ENCODE measurements at places on chromosomes 13 and 19.

DNA sequence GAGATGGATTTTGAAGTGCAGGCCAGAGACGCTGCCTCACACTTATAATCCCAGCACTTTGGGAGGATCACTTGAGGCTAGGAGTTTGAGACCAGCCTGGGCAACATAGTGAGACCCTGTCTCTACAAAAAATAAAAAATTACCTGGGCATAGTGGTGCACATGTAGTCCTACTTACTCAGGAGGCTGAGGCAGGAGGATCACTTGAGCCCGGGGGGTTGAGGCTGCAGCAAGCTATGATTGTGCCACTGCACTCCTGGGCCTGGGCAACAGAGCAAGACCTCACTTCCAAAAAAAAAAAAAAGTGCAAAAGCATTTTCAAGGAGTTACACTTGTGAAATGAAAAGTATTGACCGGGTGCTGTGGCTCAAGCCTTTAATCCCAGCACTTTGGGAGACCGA lies 27.6 kb upstream of the FBXO17 start:
- DNase-seq, result no peak

DNA sequence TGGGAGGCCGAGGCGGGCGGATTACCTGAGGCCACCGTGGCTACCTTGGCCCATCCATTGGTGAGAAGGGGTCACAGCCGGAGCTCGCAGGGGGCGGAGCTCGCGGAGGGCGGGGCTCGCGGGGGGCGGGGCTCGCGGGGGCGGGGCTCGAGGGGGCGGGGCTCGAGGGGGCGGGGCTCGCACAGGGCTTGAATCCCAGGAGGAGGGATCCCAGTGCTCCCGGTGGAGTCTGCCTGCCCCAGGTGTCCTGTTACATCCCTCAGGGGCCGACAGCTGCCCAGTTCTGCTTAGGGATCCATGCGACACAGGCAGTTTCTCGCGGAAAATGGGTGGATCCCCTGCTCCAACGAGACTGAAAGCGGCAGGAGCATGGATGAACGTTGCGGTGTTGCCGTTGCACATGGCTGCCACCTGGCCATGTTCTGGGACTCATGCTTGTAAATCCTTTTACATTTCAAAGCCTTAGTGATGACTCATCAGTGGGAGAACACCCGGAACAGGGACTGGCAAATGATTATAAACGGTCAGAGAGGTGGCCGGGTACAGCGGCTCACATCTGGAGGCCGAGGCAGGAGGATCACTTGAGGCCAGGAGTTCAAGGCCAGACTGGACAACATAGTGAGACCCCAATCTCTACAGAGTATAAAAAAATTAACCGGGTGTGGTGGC lies 25.1 kb downstream of the TMPRSS9 start:
- DNase-seq, result no peak

DNA sequence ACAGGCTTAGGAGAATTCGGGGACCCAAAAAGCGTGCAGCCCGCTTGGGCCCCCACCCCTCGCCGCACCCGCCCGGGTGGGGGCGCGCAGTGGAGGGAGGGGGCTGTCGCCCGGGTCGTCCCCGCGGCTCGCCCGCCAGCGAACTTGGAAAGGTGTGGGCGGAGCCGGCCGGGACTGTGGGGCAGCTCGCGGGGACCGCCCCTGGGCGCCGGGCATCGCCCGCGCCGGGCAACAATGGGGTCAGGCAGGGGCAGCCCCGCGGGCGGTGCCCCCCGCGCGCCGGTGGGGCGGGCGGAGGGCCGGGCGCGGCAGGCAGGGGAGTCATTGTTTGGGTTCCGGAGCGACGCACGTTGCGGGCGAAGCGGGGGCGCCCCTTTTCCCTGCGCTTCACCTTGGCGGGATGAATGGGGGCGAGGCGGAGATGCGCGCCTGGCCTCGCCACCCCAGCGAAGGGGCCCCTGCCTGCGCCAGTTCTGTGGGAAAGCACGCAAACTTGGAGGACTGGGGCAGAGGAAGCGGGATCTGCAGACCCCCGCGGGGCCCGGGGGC lies 647 bp upstream of the KLF12 start:
- peak; percentile 75 for DNase-seq

DNA sequence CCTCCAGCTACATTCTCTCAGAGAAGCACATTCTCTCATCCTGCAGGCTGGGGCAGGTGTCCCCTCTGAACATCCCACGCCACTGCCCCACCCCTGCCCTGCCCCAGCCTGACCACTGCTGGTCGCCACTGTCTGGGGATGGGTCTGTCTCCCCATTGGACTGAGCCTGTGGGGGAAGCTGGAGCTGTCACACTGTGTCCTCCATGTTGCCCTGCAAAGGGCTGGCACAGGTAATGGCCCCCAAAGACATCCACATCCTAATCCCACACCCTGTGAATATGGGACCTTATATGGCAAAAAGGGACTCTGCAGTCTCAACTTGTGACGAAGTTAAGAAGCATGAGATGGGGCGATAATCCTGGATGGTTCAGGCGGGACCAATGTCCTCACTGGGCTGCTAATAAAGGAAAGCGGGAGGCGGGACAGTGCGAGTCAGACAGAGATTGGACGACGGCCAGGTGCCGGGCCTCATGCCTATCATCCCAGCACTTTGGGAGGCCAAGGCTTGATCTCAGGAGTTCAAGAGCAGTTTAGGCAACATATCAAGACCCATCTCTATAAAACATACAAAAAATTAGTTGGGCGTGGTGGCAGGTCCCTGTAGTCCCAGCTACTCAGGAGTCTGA lies 9.1 kb downstream of the AP2S1 start:
- DNase-seq, result no peak

GRCh38 chr13:20161275-20161950 lies 561 bp upstream of the GJA3 start:
- DNase-seq, result peak; percentile 66

GRCh38 chr19:3949997-3950859 lies 17.4 kb downstream of the NMRK2 start:
- no peak for DNase-seq

DNA sequence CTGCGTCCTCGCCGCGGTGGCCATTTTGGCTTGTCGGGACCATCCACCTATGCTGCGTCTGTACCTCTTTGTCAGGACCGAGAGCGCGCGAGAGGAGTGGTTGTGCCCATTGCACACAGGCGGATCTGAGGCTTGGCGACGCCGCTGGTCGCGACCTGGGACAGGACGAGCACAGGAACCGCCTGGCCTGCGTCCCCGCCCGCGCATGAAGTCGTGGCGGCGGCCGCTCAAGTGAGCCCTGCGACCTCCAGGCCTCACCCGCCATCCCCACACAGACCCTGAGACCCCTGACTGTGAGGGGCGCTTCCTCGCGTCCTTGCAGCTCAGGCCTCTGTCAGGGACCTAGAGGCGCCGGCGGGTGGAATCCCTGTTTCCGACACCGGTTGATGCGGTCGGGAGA lies 16.8 kb downstream of the ZNF586 start:
- no peak for DNase-seq

DNA sequence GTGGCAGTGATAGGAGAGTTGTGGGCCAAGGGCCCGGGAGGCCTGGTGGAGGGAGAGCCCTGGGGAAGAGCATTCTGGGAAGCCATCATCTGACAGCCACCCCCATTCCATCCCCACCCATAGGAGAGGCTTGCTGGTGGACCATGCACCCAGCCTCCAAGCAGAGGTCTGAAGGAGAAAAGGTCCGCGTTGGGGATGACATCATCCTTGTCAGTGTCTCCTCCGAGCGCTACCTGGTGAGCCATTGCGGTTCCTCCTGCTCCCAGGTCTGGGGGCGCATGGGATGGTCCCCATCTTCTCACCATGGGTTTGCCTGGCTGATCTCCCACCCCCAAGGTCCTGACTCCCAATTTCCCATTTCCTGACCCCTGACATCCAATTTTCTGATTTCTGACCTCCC lies 10.5 kb downstream of the RYR1 start:
- no peak for DNase-seq

DNA sequence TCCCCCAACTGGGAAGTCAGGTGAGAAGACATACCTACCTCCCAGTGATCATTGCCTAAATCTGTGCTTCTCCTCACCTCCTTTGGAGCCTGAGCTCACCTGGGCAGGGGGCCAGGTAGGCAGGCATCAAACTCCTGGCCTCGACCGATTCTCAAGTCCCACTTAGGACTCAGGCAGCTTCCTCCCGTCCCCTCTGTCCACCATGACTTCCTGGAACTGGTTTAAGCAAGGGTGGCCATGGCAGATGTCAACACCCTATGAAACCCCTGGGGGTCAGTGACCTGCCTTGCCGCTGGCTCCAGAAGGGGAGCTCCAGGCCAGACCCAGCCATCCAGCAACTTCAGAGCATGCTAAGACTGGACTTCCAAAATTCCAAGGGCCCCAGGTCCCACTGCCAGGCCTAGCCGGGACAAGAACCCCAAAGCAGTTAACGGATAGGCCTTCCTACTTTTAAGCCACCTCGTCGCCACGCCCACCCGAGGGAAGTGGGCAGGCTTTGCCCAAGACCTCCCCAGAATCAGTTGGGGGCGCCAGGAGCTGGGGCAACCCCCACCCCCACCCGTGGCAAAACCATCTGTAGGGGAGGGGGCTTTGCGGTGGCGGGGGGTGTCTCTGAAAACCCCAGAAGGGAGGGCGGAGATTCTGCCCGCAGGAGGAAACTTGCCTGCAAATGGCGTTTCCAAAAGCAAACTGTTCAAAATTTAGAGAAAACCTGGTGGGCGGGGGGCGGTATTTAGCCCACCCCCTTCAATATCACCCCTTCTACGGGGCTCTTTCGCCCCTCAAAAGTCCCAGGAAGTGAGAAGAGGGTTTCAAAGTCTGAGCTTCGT lies 657 bp downstream of the PLIN3 start:
- peak; percentile 64 for DNase-seq

- DNase-seq, result no peak
These were observed 5.4 kb upstream of the CBY2 start for GRCh38 chr13:45696610-45697226.

- DNase-seq, result no peak
These were observed 760.7 kb upstream of the SLITRK6 start for GRCh38 chr13:86559901-86560300.

DNA sequence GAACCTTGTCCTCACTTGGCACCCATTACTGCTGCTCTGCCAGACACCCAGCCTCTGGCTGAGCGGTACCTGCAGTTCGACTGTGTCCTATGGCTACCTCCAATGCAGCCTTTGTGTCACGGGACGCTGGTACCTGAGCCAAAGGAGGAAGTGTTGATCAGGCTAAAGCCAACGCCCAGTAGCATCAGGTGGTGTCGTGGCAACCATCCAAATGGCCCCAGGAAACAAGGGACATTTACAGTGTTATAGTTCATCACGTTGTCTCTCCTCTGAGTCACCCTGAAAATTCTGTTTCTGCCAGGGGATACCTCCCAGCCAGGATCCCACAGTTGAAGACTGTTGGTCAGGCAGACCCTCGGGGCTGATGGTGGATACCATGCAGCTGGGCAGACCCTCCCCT lies 10.1 kb downstream of the RHPN2 start:
- no peak for DNase-seq

GRCh38 chr13:40770609-40770933 lies 419 bp downstream of the MRPS31 start:
- DNase-seq, result no peak

- no peak for DNase-seq
These were observed 5.5 kb downstream of the LRP3 start for GRCh38 chr19:33199441-33200265.

DNA sequence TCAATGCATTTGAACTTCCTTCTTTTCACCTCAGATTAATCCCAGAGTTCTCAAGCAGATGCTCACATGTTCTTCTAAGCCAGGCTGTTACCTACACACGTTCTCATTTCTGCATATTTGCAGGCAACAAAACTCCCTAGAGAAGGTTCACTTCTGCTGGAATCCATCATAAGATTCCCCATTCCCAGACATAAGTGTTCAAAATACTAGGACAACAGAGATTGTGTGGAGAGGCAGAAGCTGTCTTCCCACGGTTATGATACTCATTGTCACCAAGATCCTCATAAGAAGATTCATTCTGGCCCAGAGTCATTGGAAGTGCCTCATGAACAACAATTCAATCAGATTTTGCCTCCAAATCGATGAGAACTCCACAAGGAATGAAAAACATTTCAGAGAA lies 931.6 kb upstream of the MIR17HG start:
- no peak for DNase-seq

DNA sequence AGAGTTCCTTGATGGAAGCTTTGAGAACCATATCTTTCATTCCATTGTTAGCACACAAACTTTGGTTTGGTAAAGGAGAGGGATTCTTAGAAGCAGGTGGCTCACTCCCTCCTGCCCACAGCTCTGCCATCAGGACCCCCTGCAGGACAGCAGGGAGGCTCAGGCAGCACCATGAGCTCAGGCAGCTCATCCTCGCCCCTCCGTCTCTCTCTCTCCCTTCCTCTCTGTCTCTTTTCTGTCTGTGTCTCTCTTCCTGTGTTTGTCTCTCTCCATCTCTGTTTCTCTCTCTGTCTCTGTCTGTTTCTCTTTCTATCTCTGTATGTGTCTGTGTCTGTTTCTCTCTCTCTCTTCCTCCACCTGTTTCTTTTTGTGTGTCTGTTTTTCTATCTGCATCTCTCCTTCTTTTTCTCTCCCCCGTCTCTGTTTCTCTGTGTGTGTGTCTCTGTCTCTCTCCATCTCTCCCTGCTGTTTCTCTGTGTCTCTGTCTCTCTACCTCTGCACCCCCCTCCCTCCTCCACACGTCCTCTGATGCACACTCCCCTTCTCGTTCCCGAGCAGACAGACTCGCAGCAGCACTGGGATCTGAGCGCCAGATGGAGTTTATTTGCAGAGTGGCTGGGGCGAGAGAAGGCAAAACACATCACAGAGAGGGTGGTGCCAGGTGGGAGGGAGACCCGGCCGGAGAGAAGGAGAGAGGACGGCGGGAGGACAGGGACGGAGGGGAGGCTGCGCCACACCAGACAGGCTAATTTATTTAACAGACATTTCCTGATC lies 8.7 kb downstream of the SBK2 start:
- DNase-seq, result no peak

DNA sequence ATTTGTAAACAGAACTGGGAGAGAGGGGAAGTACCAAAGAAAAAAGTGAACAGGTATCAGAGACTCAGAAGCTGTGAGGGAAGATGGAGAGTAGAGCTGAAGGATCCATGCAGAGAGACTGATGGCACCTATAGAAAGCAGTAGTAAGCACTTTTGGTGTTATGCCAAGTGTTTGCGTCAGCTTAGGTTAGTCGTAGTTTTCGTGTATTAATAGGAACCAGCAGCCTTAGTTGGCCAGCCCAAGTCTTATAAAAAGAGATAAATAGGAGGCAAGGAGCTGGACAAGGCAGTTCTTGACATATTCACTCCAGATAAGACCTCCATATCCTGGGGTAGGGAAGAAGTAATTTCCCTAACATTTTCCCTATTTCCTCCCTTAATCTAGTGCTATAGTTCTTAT lies 214.2 kb downstream of the OXGR1 start:
- no peak for DNase-seq

DNA sequence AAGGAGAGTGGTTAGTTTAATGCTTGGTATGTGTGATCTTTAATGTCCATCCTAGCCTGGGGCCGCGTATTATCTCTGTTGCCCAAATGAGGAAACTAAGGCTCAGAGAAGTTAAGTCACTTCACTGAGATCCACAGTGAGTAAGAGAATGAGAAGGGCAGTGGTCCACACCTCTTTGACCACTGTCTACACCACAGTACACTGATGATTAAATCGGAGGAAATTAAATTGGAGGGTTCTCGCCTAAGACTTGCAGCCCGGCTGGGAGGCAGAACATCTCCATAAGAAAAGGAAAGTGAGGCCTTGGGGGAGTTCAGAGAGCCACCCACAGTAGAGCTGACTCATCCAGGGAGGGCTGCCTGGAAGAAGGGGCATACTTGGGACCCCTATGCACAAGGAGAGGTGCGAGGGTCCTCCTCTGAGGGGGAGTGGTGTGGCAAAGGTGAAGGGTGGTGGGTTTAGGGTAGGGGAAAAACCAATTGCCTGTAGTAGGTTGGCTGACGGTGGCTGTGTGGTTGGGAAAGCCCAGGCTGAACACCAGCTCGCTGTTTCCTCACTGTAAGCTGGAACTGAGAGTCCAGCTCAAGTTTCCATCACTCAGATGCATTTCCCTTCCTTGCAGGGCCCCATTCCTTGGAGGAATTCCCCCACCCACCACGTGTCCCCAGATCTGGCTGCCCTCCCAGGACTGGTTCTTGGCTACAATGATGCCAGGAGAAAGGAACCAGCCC lies 15.0 kb upstream of the DHRS12 start:
- DNase-seq, result no peak
